ENCODE measurements at places on chromosomes 2 and 18.

GRCh38 chr2:159755788-159756187 is 42.2 kb downstream of the CD302 start:
- DNase-seq, result peak; percentile 17

GRCh38 chr2:140624200-140624599 is 1506.6 kb downstream of the LRP1B start:
- DNase-seq, result no peak

DNA sequence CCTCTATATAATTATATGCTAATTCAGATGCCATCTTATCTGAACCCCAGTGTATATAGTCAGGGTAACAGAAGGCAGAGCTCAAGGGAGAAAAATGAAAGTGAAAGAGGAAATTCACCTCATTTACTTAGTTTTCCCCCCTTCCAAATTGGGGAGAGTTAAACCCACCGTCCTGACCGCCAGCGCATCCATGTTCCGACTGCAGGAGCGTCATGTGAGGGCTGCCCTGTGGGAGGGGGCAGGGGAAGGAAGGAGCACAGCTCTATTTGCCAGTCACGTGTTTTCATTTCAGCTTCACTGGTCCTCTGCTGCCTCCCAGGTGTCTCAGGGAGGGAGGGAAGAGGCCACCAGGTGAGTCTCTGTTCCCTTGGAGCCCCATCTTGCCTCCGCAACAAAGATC is 13.2 kb downstream of the CNNM4 start:
- DNase-seq, result peak; percentile 47

GRCh38 chr2:172082105-172082943 is 3.0 kb upstream of the DLX1 start:
- DNase-seq, result no peak

DNA sequence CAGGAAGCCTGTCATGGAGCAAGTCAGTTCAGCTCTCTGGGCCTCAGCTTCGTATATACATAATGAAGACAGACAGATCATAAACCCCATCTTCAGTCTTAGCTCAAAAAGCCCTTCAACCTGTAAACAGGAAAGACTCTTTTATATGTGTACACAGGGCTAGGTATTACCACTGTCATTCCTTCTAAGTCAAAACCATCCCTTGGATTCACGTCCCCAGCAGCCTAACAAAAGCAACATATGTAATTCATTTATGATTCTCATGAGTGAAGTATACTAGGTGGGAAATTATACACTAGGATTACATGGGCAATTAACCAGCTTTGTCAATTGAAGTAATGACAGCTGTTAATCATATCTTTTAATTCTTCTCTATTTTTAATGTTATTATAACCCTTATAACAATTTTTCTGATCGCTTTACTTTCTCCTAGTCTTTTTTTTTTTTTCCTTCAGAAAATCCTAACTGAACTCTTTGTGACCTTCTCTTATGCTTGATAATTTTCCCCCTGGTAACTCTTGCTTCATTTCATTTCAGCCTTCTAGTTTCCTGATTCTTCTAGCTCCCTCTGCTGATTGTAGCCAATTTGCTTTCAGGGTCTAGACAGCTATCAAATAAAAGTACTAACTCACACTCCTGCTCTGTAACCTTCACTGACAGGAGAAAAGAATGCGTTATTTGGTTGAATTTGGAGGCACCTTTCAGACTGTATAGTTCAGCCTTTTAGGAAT is 99.7 kb downstream of the RBM43 start:
- no peak for DNase-seq

- DNase-seq, result no peak
These were observed 1.2 kb upstream of the ME2 start for GRCh38 chr18:50877545-50878265.

DNA sequence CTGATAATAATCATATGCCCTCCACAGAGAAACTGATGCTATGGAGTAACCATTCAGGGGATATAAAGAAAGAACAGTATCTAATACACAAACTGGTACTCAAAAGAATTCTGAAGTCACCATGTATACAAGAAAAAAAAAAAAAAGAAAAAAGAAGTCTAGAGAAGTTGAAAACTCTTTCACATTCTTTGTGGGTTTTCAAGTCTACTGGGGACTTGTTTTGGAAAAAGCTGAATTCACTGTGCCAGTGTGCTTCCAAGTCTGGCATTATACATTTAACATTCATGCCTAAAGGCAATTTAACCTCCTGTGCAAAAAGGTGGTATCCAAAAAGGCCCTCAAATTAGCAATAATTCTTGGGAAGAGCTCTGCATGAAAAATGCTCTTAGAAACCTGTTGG is 94.8 kb upstream of the ITGB6 start:
- DNase-seq, result no peak

DNA sequence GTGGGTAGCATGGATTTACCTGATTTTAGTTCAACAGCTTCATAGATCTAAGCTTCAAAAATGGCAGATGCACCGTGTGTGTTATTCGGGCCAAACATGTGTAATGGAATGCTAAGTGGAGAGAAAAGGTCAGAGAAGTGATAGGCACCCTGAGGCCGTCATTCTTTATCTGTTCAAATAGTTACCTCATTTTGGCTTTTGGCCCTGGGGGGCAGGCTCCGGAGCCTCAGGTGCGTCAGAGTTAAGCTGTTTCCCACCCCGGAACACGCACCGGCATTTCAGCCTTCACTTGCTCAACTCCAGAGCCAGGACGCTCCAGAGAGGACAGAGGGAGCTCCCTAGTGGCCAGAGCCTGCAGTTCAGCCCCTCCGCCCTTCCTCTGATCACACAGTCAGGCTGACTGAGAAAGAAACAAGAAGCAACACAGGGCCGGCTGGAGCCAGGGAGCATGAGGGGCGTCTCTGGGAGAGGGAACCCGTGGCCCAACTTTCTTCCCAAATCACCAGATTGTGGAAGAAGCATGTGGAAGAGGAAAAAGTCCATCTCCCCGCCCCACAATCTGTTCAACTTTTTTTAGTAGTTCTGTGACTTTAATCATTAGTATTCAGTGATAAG is 135.2 kb upstream of the EPC2 start:
- peak; percentile 77 for DNase-seq

DNA sequence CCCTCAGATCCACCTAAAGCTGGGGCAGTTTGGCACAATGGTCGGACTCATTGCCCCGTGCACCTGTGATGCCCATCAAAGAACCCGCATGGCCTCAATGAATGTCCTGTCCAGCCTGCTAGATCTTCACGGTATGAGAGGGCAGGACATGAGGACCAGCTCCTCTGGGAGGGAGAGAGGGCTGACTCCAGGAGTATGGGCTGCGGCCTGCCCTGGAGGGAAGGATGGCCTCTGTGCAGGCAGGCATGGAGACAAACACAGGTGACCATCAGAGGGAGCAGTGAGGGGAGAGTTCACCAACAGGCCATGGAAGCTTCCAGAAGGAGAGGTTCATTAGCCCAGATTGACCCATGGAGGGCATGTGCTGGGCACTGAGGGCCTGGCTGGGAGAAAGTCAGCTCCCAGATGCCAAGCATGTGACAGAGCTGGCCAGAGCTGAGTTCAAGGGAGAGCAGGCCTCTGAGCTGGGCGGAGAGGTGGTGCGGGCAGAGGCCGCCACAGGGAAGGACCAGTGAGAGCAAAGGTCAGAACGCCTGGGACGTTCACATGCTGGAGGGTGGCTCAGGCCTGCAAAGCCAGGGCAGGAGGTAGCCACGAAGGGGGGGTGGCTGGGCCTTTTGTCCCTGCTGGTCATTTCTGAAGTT is 36.2 kb downstream of the HJURP start:
- DNase-seq, result no peak

DNA sequence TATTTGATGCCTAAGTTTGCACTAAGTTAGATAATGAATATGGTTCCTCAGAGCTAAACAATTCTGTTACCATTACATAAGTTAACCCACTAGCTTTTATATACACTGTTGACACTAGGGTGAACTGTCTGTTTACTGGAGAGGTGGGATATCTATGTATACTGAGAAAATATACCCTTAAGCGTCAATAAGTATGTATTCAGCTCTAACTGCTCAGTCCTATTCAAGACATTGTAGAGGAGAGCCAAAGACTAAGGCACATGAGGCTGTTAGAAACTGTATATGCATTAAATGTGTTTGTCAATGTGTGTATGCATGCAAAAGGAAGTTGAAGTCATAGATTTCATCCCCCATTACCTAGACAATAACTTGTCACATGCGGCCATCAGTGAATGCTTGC is 710.0 kb downstream of the TDRD15 start:
- DNase-seq, result no peak

DNA sequence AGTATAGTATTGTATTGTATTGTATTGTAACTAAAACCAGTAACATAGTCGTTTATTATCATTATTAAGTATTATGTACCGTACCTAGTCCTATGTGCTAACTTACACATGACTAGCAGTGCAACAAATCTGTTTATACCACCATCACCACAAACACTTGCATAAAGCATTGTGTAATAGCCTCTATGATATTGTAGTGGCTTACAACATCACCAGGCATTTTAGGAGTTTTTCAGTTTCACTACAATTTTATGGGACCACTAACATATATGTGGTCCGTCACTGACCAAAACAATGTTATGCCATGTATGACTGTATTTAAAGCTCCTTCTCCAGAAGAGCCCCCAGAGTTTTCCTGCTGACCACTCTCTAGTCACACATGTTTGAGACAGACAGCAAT is 306.2 kb downstream of the SETBP1 start:
- no peak for DNase-seq

- no peak for DNase-seq
These were observed 26.3 kb downstream of the MRPL33 start for GRCh38 chr2:27797841-27798240.

DNA sequence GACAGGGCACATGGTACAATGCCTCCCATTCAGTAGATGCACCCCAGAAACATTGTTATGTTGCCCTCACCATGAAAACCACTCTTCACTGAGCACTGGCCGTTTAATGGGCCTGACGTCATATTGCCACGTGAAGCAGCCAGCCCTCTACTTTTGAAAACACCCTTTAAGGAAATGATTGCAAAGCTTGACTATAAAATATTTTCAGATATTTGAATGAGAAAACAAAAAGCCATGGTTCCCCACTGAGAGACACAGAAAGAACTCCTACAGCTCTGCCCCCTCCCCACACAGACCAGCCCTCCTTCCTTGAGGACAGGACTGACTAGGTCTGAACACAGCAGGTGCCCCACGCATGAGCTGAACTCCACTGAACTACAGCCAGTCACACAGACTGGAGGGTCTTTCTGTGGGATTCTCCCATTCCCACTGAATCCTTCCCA is 349.1 kb downstream of the ANAPC1 start:
- DNase-seq, result no peak
